AG09309 (cell line): ENCODE measurements at places on chromosomes 1 and 21.
A peak's percentile ranks its signal among the peaks of the same experiment; 100 is the strongest.

DNA sequence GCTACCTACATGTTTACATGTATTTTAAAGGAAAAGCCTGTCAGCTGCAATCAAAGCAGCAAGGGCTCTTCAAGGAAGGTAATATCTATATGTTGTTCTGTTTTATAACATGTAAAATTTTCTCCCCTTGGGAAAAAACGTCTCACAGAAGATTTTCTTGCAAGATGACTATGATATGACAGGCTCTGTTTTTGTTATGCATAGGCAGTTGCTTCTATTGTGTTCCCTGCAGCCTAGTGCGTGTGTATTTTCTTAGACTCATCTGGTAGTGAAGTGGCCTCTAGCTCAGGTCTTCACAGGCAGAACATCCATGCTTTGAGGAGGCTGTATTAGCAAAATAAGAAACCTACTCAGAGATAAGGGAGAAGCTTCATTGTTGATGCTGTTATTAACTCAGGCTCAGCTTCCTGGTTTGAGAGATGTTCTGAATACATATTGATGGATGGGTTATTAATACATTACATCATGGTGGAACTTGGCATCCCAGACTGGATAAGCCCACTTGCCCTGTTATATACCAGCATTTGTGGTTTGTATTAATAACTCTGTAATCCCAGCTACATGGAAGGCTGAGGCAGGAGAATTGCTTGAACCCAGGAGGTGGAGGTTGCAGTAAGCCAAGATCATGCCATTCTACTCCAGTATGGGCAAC, 35.8 kb downstream of the LAMC1 start:
- DNase-seq = no peak

DNA sequence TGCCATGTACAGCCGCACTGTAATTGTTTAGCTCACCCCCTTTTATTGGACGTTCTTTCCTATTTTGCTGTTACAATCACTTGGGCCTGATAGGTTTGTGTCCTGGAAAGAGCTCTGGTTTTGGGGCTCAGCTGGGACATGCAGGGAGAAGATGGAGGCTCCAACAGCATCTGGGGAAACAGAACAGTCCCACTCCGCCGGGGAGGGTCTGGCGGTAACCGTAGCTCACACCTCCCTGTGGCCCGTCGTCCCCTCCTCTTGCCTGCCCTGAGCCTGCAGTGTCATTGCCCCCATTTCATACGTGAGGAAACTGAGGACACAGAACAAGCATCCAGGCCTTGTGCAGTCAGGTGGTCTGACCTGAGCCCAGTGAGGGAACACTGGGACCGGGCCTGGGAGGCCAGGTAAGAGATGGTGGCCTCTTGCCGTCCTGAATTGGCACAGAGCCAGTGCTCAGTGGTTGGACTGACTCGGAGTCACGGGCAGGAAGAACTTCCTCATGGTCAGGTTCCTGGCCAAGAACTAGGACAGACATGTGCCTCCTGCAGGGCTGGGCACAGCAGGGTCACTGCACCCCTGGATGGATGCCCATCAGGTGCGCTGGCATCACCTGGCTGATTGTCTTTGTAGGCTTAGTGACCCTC, 41.8 kb downstream of the S100B start:
- no peak for DNase-seq

DNA sequence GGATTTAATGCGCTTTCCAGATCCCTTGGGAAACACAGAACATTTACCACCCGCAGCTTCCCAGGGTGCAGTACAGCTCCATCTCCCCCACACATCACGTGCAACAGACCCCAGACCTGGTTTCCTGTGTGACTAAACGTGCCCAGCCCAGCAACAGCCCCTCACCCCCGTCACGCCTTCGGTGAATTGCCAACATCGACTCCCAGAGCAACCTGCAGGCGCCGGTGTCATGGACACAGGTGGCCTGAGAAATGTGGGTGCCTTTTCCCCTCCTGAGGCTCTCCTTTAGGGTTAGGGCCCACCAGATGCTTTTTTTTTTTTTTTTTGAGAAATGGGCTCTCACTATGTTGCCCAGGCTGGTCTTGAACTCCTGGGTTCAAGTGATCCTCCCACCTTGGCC, 24.2 kb upstream of the SUMO3 start:
- DNase-seq = no peak

DNA sequence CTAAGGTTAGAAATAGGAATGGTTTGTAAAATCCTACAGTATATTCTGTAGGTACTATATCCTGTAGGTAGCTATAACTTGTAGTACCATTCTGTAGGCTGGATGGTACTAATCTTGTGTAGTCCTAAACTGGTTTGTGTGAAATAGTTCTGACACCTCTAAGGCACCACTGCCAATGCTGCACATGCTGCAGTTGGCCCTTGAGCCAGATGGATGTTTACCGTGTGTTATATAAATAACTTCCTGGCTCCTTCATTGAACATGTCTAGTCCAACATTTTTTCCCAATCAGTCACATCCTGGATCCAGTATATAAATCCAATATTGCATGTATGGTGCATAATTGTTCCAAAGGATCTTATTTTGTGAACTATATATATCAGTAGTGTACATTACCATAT, 89.5 kb upstream of the GNG4 start:
- no peak for DNase-seq

GRCh38 chr1:71908303-71908702, 374.0 kb downstream of the NEGR1 start:
- DNase-seq = no peak

GRCh38 chr1:243287123-243287460, 31.3 kb downstream of the SDCCAG8 start:
- DNase-seq = no peak

- DNase-seq = peak; percentile 7
Observed at GRCh38 chr1:23224739-23225648, 7.7 kb upstream of the HTR1D start.

DNA sequence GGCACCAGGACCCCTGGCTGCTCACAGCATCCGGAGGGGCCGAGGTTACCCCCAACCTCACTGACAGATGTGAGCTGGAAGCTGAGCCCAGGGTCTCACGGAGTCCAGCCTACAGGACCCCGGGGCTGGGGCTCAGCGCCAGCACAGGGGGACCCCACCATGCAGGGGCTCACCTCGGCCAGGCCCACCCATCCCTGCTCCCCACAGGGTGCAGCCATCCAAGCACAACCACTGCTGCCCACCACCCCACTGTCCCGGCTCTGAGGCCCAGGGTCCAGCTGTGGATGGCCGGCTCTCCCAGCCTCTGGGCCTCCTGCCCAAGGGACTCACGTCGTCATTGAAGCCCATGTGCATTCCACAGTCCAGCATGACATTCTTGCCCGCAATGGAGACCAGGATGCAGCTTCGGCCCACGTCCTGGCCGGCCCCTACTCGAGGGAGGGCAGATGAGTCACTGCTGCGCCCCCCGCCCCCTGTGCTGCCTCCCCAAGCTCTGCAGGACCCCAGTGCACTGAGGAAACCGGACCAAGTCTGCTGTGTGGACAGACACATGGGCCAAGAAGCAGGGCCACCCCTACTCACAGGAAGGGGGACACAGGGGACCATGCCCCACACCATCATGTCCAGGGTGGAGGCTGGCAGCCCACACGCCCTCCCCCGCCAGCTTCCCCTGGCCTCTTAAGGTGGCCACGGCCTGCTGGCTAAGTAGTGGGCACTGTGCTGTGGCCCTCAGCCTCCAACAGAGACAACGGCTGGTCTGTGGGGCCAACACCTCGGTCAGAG, 3.6 kb downstream of the INTS11 start:
- DNase-seq = no peak

DNA sequence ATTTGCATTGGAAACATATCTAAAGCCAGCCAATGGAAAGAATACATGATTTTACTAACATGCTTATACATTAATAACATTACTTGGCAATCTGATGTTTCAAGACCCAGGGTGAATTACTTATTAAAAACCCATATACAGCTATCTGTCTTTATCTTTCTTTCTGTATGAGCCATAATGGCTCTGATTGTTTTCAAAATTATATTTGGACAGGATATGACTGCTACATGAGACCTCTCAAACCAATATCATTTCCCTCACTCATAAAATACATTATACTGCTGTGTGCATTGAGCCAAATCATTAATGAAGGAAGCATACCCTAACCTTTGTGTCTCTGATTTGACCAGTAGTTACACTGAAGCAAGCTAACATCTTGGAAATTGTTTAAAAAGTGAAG, 205.9 kb upstream of the DPYD start:
- no peak for DNase-seq

DNA sequence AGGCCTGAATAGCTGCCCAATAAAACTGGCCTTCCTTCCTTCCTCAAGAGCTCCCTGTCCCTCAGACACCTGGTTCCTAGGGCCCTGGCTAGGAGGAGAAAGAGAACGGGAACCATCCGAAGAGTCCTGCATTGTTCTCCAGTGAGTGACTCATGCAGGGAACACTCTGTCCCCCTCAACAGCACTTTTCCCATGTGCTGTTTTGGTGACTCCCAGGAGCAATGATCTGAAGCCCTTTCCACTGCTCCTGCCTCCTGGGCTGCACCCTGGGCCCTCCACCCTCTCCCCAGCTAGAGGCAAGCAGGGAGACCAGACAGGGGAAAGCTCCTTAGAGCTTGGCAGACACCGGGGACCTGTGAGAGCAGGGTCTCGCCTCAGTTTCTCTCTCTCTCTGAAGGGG, 18.9 kb downstream of the TNNT2 start:
- DNase-seq = no peak

GRCh38 chr1:204821476-204821875, 49.2 kb upstream of the NFASC start:
- no peak for DNase-seq

GRCh38 chr1:208562151-208562960, 318.2 kb upstream of the PLXNA2 start:
- DNase-seq = no peak

DNA sequence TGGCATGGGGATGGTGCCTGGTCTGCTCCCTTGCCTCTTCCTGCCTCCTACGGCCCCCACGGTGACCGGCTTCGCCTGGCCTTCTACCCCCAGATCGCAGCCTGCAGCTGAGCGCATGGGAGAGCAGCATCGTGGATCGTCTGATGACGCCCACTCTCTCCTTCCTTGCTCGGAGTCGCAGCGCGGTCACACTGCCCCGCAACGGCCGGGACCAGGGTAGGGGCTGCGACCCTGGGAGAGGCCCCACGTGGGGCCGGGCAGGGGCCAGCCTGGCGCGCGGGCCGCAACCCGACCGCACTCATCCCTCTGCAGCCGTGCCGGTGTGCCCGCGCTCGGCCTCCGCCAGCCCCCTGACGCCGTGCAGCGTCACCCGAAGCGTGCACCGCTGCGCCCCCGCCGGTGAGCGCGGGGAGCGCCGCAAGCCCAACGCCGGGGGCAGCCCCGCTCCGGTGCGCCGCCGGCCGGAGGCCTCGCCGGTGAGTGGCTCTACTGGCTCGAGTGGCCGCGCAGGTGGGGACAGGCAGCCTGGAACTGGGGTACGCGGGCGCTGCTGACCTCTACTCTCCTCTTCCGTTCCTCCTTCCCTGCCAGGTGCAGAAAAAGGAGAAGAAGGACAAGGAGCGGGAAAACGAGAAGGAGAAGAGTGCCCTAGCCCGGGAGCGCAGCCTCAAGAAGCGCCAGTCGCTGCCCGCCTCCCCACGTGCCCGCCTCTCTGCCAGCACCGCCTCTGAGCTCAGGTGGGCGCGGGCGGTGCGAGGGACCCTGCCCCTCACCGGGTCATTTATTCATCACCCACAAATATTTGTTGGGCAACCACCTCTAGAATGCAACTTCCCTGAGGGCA, 20.4 kb downstream of the MAP7D1 start:
- no peak for DNase-seq

- no peak for DNase-seq
Observed at GRCh38 chr21:36560933-36561575, 81.1 kb upstream of the CLDN14 start.

GRCh38 chr1:228941666-228942065, 206.4 kb downstream of the RHOU start:
- no peak for DNase-seq

DNA sequence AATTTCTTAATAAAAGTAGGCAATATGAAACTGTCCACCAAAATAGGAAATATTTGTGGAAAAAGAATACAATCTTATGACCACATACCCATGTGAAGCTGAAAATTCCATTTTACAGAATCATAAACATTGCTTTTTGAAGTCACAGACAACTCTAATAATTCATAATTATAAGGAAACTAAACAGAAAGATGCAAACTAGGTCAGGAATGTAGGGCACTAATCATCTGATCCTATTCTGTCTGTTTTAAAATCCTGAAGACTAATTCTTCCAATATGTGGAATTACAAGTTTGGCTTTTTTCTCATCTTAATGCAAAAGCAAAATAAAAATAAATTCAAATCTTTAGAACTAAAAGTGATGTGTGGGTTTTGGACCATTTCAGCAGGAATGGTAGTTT, 528.6 kb downstream of the LTN1 start:
- no peak for DNase-seq

DNA sequence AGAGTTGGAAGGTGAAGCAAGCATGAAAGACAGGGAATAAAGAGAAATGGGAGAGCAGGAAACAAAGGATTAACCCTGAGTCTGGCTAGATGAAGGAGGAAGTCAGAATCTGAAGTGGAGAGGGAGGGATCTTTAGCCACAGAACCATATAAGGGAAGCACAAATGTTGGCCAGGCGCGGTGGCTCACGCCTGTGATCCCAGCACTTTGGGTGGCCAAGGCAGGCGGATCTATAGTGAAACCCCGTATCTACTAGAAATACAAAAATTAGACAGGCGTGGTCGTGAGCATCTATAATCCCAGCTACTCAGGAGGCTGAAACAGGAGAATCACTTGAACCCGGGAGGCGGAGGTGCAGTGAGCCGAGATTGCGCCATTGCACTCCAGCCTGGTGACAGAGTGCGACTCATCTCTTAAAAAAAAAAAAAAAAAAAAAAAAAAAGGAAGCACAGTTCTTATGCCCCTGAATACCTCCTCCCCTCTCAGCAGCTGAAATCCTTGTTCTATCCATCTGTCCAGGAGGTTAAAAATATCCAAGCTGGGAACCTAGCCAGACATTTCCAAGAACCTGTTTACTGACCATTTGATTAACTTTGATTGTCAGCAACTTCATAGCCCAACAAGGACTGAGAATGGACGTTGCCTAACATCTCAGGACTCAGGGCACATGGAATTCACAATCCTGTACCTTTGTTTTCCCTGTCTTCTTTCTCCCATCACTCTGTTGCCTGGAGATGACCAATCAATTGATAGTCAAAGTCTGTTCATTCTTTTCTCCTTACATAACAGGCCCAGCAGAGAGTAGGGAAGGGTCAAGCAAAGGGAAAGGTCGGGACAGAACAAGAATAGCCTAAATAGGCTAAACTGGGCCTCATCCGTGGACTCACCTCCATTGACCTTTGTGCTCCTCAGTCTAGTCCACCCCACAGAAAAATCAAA, 10.6 kb downstream of the TXNIP start:
- no peak for DNase-seq

DNA sequence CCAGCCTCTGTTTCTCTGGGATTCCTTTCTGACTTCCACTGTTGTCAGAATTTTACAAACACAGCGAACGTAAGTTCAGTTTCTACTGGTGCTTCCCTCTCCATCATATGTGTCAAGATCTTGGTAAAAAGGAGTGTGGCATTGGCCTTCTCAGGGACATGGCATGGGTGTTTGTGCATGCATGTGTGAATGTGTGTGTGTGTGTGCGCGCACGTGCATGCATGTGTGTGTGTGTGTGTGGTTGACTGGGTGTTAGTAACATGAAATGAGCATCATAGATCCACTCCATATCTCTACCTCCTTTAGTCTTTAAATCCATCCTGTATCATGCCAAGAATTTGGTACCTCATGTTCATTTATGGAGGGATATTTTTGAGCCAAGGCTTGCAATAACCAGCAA, 411.3 kb downstream of the NPHP4 start:
- no peak for DNase-seq
